ENCODE measurements at places on chromosomes 2 and 18. TPM values are rescaled to one million over a fixed set of nuclear protein-coding genes. Genes with fewer than 3 reads are reported as not detected.

DNA sequence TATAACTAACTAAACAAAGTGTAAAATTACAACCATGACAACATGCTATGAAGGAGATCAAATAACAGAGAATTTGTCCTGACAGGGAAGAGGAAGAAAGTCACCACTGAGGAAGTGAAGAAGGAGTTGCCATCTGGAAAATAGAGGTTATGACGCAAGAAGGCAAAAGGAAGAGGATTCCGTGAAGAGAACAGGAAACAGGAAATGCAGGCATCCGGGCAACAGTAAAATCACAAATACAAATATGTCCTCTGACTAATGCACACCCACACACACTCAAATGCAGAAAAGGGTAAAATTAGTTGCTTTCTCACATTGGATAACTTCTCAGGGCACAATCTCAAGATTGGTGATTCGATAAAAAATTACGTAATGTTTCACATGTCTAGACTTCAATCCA is 278.4 kb downstream of the TMX3 start:
- H3K4me3 ChIP-seq, result no peak overlapping the region
- no peak overlapping the region for H3K27ac ChIP-seq
- DNase-seq, result no peak
- no peaks in the 10 kb centered on the region for H3K27me3 ChIP-seq
- H3K4me1 ChIP-seq, result no peaks in the 10 kb centered on the region

DNA sequence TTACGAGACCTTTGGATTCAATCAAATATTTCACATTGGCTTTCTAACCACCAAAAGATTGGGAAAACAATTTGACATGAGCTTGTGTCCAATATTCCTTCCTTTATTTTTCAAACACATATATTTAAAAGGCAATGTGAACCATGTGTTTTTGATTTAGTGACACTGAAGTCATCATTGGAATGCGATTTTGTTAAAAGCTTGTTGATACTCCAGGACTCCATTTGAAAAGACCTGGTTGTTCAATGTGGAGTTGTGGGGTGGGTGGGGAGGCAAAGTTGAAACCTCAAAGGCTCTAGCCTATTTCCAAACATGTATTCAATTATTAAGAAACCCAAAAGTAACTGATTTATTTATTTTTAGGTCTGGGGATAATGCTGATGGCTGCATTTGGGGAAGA is 114.1 kb upstream of the TRIB2 start:
- no peak for DNase-seq
- no peaks in the 10 kb centered on the region for H3K27me3 ChIP-seq
- H3K36me3 ChIP-seq, result no peaks in the 10 kb centered on the region
- H3K4me1 ChIP-seq, result no peaks in the 10 kb centered on the region
- no peak overlapping the region for H3K27ac ChIP-seq

DNA sequence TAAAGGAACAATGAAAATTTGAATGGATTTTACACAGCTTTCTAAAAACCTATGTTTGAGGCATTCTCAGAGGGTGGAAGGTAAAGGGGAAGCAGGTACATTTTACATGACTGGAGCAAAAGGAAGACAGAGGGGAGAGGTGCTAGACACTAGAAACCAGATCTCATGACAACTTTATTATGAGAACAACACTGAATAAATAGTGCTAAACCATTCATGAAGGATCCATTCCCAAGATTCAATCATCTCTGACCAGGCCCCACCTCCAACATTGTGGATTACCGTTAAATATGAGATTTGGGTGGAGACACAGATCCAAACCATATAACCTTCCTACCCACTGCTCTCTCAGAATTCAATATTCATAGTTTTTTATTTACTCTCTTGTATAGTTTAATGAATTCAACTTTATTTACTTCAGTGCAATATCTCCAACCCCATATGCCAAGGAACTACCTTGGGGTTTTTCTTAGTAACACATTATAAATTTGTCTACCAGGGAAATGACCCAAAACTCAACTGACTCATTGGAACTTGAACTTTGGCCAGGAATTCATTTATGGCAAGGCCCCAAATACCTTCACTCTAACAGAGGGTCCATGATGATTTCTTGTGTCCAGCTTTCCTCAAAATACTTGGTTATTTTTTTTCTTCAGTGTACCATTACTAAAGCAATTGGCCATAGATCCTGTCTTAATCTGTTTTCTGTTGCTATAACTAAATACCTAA is 317.8 kb downstream of the GULP1 start:
- no peak overlapping the region for H3K4me3 ChIP-seq
- H3K36me3 ChIP-seq, result no peaks in the 10 kb centered on the region

DNA sequence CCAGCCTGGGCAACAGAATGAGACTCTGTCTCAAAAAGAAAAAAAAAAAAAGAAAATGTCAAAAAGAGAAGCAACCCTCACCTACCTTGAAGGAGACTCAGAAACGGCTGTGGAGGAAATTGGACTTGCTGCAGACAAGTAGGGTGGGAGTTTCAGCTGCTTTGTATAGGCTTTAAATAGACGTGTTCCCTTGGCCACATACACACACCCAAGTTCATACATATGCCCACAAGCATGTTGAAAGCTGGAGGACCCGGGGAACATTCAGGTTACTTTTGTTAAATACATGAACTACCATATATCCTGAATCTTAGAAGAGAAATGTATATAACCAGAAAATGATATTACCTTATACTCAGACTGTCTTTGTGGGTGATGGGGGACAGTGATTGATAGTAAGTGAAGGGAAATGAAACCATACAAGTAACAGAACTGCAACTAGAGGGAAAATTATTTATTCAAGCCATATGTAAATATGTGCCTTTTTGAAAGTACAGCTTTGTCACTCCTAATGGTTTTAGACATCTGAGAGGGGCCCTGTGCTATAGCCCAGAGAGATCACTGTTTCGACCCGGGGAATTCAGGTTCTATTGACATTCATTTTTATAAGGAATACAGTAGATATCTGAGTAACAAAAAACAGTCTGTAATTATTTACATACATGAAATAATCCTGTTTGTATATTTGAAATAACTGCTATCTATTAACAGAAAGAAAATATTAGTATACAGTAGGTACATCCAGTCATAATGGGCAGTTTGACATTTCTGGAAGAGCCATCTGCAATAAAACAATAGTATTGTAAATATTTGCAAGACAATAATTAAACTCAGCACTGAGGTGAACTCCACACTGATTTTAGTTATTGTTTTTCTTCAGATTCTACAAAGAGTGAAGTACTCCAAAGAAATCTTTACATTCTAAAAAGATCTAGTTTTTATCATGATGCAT is 48.0 kb upstream of the TGIF1 start:
- H3K4me3 ChIP-seq, result no peak overlapping the region
- no peak overlapping the region for H3K27ac ChIP-seq
- H3K4me1 ChIP-seq, result no peaks in the 10 kb centered on the region
- H3K27me3 ChIP-seq, result no peaks in the 10 kb centered on the region
- no peaks in the 10 kb centered on the region for H3K36me3 ChIP-seq
- DNase-seq, result no peak

Gene ITGB6
- total RNA-seq, result not detected

GRCh38 chr2:62142054-62142453 is 53.9 kb upstream of the B3GNT2 start:
- H3K36me3 ChIP-seq, result no peaks in the 10 kb centered on the region
- H3K4me3 ChIP-seq, result no peak overlapping the region
- H3K27ac ChIP-seq, result no peak overlapping the region
- H3K4me1 ChIP-seq, result peaks cover 6% of the 10 kb centered on the region
- DNase-seq, result no peak

Gene PAIP2B
- 0.46 TPM for total RNA-seq

- no peak overlapping the region for H3K27ac ChIP-seq
- no peak overlapping the region for H3K4me3 ChIP-seq
- DNase-seq, result no peak
- H3K4me1 ChIP-seq, result no peaks in the 10 kb centered on the region
These were observed 25.0 kb upstream of the PCBP1 start for GRCh38 chr2:70062270-70062669.

Gene ATOH8
- total RNA-seq, result 0.13 TPM

GRCh38 chr2:165435611-165436010 is 33.9 kb upstream of the CSRNP3 start:
- no peak overlapping the region for H3K4me3 ChIP-seq
- H3K27ac ChIP-seq, result no peak overlapping the region
- H3K27me3 ChIP-seq, result no peaks in the 10 kb centered on the region
- DNase-seq, result no peak

Gene PSMA8
- not detected for total RNA-seq

DNA sequence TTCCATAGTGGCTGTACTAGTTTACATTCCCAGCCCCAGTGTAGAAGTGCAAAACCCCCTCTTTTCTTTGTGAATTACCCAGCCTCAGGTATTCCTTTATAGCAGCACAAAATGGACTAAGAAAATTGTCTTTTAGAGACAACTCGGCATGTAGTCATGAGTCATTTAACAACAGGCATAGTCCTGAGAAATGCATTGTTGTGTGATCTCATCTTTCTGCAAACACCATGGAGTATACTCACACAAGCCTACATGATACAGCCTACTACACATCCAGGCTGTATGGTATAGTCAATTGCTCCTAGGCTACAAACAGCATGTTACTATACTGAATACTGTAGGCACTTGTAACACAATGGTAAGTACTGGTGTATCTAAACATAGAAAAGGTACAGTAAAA is 44.4 kb upstream of the MBP start:
- H3K36me3 ChIP-seq, result no peaks in the 10 kb centered on the region
- no peaks in the 10 kb centered on the region for H3K27me3 ChIP-seq
- no peak for DNase-seq
- no peak overlapping the region for H3K4me3 ChIP-seq
- H3K27ac ChIP-seq, result no peak overlapping the region
- H3K4me1 ChIP-seq, result no peaks in the 10 kb centered on the region

DNA sequence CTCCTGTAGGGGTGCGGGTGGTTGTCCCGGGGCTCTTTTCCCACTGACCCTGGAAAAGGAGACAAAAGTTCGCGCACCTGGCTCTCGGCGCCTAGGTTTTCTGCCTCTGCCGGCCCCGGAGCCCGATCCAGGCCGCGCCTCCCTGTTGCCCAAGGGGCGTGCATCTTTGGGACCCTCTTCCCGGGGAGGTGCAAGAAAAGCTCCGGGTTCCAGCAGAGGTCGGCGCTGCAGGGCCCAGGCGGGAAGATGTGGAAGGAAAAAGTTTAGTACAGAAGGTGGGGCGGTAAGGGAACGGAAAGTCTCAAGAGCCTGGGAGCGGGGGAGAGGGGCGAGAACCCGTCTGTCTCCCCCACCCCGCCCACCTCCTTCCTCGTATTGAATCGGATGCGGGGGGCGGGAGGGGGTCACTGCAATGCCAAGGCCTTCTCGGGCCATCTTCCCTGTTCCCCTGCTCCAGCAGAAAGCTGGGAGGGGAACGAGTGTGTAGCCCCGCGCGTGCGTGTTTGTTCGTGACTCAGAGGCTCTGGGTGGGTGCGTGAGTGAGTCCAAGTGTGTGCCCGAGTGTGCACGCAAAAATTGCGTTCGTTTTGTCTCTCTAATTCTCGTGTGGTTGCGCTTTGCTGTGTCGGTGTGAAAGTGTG is 6.3 kb upstream of the EN1 start:
- H3K36me3 ChIP-seq, result no peaks in the 10 kb centered on the region
- no peak for DNase-seq
- no peak overlapping the region for H3K27ac ChIP-seq
- no peaks in the 10 kb centered on the region for H3K4me1 ChIP-seq
- H3K4me3 ChIP-seq, result no peak overlapping the region

- no peak overlapping the region for H3K4me3 ChIP-seq
- no peaks in the 10 kb centered on the region for H3K4me1 ChIP-seq
- peak; percentile 13 for DNase-seq
- no peak overlapping the region for H3K27ac ChIP-seq
- no peaks in the 10 kb centered on the region for H3K36me3 ChIP-seq
These were observed 109.5 kb downstream of the CDC42EP3 start for GRCh38 chr2:37561615-37562569.

Gene B3GNT7
- not detected for total RNA-seq

Gene ATP6V1C2
- total RNA-seq, result 0.04 TPM

Gene STPG4
- 0.15 TPM for total RNA-seq

DNA sequence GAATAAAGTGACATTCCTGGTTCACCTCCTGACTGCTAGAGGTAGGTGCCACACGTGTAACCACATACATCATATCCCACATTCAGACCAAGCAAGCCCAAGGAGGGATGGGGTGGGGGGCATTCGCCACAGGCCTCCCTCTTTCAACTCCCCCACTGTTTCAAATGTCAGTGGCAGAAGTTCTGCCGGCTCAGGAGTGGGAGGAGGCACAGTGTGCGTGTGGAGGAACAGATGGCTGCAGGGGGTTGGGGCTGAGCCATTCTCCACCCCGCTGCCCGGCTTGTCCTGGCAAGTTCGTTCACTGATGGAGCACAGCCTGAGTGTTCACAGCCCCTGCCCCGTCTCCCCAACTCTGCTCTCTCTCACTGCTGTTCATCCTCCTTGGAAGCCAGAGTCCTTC is 75.4 kb upstream of the TANC1 start:
- no peak overlapping the region for H3K4me3 ChIP-seq
- H3K27ac ChIP-seq, result no peak overlapping the region
- no peak for DNase-seq
- H3K4me1 ChIP-seq, result no peaks in the 10 kb centered on the region
- no peaks in the 10 kb centered on the region for H3K27me3 ChIP-seq

DNA sequence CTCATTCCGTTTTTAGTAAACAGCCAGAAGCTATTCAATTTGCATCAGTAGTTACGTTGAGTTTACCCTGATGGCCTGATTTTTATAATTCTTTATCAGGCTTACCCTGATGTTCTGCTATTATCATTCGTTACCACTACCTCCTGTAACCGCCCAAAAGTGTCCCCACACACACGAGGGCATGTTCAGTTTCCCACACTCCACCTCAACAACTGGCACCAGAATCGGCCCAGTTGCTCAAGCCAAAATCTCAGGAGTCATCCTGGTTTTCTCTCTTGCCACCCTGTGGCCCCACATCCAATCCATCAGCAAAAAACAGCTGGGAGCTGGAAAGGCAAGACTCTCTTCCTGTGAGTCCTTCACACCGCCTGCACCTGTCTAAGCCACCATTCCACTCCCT is 102.9 kb upstream of the RAB6C start:
- no peaks in the 10 kb centered on the region for H3K36me3 ChIP-seq
- no peak for DNase-seq
- no peak overlapping the region for H3K4me3 ChIP-seq
- no peaks in the 10 kb centered on the region for H3K4me1 ChIP-seq
